Gastrocnemius medialis (tissue), 4 donors: ENCODE measurements at places on chromosomes 2 and 18.
A peak's percentile ranks its signal among the peaks of the same experiment; 100 is the strongest.

DNA sequence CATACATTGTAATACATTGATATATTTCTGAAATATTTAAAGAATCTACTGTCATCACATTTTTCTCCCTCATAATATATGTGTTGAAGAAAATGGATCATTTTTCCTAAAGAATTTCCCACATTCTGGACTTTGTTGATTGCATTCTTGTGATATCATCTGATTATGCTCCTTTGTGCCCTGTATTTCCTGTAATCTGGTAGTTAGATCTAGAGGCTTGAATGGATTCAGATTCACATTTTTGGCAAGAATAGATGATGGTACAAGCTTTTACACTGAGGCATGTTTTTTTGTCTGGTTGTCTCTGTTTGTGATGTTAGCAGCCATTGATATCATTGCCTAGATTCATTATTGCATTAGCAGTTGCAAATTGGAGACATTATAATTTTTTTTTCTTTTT lies 13.4 kb downstream of the UBXN2A start:
- DNase-seq = no peak

DNA sequence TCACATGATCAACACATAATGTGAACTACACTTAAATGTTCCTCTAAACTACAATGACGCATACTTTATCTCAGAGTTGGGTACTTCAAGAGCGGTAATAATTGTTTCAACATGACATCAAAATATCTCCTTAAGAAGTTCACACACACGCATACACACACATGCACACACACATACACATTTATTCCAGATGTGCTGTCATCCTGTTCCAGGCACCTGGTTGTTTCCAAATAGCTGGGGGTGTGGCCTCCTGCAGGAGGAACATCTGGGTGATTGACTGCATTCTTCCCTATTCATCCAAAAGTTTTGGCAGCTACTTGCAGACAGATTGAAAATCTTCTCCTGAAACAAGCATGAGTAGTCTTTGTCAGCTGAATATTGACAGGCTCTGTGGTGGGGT lies 37.9 kb upstream of the PIK3C3 start:
- DNase-seq = no peak

- peak; percentile 71 for DNase-seq
Observed at GRCh38 chr2:54122939-54123338, 7.5 kb downstream of the ACYP2 start.

DNA sequence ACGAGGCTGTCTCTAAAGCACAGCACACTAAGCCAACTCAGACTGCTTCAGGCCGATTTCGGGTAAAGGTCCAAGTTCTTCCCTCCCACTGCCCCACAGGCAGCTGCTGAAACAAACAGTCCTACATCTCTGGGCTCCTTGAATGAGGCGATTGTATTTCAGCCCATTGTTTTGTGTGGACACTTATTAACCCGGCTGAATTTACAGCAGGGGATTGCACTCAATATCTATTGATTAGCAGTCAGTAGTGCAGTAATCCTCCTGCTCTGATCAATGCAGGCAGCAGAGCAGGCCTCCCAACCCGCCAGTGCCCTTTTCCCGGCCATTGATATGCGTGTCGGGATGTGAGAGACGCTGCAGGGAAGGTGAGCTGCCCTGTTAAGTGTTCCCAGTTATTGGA lies 330.1 kb downstream of the CMPK2 start:
- no peak for DNase-seq

- DNase-seq = no peak
Observed at GRCh38 chr2:105674859-105675541, 69.7 kb upstream of the NCK2 start.

DNA sequence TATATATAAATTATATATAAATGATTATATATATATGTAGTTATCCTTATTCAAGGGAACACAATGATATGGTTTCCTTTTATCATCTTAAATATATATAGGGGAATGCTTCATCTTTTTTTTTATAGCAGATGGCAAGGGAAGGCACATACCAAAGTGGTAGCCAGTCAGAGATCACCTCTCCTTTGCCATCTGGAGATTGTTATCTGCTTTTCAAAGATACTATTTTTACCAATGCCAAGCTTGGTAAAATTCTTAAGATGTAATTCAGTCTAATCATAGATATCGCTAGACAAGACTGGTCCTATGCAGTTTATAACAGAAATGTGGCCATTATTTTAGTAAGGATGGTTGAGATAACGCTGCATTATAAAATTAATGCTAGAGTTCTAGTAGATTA lies 64.7 kb upstream of the DSEL start:
- DNase-seq = no peak

- DNase-seq = no peak
Observed at GRCh38 chr18:22999212-22999611, 66.1 kb downstream of the RBBP8 start.

DNA sequence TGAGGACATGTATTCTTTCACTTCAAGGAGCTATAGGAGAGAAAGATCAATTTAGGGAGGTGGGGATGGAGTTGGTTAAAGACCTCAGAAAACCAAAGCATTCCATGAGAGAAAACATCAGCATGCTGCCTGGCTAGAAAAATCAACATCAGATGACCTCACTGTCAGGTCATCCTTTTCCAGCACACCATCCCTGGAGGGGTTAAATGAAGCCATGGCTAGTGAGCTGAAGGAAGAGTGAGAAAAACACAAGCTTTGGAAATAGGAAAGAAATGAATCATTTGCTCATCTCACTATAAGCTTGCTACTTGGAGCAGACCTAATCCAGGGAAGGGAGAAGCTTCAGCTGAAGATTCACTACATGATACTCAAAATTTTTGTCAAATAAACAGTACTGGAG lies 109.5 kb upstream of the ITGB6 start:
- DNase-seq = no peak

DNA sequence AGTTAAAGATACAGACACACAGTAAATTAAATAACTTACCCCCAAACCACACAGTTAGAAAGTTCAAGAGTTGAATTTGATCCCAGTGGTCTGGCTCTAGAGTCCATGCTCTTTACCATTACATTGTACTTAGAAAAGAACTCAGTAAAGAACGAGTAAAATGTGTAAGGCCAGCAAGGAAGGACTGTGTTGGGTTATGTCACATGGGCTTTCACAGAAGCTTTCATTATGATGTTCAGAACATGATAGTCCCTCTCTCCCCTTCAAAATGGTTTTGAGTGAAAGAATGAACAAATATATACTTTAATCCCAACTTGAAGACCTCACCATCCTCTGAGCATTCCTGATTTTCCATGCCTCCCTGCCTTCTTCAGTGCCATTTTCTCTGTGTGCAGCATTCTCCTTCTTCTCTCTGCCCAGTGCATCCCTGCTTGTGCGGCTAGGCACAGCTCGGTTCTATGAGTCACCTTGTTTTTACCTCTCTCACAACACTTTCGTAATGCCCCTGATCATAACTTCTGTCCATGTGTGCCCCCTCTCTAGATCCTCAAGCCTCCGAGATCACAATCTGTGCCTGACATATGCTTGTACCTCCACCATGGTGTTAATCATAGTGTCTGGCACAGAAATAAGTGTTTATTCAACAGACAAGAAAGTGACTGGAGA lies 22.0 kb downstream of the RASGRP3 start:
- no peak for DNase-seq

DNA sequence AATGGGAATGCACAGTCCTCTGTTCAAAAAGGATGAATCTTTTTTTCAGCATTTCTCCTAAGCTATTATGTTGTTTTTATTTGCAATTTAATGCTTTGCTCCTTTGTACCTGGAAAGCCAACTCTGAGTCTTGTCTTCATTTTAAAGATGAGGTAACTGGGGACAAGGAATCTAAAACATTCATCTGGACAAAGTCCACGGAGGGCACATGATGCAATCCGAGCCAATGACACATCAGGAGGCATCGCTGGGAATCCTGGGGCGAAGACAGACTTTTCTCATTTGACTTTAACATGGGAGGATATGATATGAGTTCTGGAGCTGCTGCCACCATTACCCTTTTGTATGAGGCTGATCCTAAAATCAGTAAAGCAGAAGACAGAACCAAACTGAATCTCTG lies 116.5 kb upstream of the REG3G start:
- DNase-seq = no peak

- DNase-seq = no peak
Observed at GRCh38 chr2:88196490-88197087, 26.4 kb downstream of the THNSL2 start.

DNA sequence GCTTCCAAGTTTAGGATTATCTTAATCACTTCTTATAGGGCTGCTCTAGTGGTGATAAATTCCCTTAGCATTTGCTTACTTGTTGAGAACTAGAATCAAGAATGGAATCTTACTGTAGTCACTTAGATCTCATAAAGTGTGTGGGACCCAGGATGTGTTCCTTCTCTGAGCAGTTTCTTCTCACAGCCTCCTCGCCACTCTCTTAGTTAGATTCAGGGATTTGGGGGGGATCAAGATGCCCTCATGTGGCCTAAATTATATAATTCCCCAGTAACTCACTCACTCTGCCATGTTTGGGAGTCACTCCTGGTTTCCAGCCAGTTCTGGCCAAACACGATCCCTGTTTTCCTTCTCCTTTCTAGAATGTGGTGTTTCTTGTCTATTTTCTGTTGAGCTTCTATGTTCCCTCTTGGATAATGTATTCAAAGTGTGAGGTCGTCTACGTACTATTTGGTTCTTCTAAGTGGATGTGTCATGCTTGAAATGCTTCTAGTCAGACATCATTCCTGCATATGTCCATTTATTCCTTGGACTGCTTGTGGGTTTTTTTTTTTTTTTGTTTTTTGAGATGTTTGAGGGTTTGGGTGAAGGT lies 414.9 kb upstream of the SYT4 start:
- DNase-seq = no peak

GRCh38 chr2:101461381-101461780 lies 13.5 kb downstream of the RFX8 start:
- DNase-seq = no peak

GRCh38 chr2:68935471-68935870 lies 17.2 kb downstream of the GKN2 start:
- DNase-seq = no peak

DNA sequence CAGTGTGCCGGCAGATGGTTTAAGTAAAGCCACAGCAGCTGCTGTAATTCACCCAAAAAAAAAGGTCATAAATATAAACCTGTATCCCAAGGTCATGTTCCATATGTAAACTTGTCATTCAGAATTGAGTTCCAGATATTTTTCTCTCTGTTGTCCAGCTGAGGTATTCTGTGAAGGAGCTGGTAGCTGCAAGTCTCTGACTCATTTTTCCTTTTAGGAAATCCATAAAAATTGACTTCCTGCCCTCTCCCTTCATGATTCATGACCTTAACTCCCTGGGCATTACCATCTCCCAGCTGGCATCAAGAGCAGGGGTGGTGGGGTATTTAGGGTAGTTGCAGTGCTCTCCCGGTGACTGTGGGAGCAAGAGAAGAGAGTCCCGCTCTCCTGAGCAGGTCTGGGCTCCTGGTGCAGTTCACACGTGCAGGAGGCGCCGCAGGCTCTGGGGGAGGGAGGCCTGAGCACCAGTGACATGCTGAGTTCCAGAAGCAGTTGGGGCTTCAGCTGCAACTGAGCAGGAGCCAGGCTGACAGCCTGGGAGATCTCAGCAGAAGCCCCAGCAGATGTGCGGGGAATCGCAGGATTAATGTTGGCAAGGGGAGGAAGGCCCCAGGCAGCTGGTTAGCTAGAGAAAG lies 192.6 kb downstream of the MGAT5 start:
- DNase-seq = no peak

DNA sequence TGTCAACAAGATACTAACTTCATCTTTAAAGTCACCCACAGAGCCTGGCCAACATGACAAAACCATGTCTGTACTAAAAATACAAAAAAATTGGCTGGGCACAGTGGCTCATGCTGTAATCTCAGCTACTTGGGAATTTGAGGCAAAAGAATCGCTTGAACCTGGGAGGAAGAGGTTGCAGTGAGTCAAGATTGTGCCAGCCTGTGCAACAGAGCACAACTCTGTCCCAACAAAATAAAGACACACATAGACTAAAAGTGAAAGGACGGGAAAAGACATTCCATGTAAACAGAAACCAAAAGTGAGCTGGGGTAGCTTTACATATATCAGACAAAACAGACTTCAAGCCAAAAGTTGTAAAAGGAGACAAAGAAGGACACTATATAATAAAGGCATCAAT lies 34.8 kb downstream of the USP34 start:
- DNase-seq = peak; percentile 81

GRCh38 chr2:197599285-197599965 lies 76.0 kb downstream of the RFTN2 start:
- peak; percentile 20 for DNase-seq

GRCh38 chr2:777051-777450 lies 99.8 kb upstream of the TMEM18 start:
- no peak for DNase-seq

GRCh38 chr2:235614176-235614860 lies 120.5 kb downstream of the AGAP1 start:
- no peak for DNase-seq

- no peak for DNase-seq
Observed at GRCh38 chr2:236209996-236210395, 41.8 kb upstream of the GBX2 start.

- DNase-seq = no peak
Observed at GRCh38 chr18:2412996-2413751, 158.1 kb downstream of the METTL4 start.
